ENCODE measurements at places on chromosomes 12 and 14.

DNA sequence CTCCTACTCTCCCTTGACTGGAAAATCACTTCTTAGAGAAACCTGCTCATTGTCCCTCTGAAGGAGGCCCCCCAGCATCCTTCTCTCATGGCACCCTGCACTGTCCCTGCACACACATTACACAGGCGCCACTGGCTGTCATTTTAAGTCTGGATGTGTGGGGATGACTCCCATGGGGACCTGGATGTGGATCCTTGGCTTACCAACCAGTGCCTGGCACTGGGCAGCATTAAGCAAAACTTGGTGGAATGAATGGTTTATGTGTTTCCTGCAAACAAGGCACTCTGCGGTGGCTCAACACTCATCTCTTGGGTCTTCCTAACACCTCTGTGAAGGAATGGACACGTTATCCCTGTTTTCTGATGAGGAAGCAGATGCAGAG lies 162.4 kb downstream of the RBM19 start:
- DNase-seq = no peak

- DNase-seq = no peak
Measured at GRCh38 chr14:38735005-38735404, 368.0 kb downstream of the SEC23A start.

DNA sequence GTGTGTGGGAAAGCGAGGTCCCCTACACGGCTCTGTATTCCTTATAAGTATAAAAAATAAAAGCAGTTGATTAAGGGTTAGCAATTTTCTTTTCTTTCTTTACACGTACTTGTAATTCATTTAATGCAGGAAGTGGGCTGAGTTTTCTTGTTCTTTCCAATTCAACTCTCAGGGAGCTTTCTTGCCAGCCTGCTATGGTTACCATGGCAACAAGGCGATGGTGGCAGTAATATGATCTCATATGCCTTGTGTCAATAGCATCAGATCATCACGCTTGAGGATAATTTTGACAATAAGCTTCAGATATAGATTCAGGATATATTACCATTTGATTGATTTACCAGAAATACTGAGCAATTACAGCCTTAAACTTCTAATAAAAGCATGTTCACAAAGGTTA lies 466.5 kb downstream of the APAF1 start:
- DNase-seq = no peak

- DNase-seq = no peak
Measured at GRCh38 chr12:62044450-62045135, 215.6 kb upstream of the USP15 start.

GRCh38 chr12:12534975-12535374 lies 27.7 kb downstream of the DUSP16 start:
- DNase-seq = no peak

- no peak for DNase-seq
Measured at GRCh38 chr14:101066826-101067510, 163.4 kb upstream of the RTL1 start.

DNA sequence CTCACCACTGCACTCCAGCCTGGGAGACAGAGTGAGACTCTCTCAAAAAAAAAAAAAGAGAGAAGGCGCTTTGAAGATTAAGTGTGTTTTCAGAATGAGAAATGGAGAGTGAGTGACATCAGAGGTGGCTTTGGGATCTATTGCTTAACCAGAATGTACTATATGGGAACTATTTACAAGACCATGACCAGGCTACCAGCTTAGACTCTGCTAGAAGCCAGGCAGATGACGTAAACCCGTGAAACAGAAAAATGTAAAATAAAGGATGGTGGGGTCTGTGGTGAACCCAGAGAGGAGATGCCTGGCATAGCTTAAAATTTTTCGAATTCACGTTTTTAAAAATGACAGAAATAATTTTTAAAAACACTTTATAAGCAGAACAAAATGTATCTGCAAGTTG lies 82.0 kb downstream of the IFT43 start:
- DNase-seq = no peak

- no peak for DNase-seq
Measured at GRCh38 chr12:89083491-89083890, 268.8 kb downstream of the DUSP6 start.

DNA sequence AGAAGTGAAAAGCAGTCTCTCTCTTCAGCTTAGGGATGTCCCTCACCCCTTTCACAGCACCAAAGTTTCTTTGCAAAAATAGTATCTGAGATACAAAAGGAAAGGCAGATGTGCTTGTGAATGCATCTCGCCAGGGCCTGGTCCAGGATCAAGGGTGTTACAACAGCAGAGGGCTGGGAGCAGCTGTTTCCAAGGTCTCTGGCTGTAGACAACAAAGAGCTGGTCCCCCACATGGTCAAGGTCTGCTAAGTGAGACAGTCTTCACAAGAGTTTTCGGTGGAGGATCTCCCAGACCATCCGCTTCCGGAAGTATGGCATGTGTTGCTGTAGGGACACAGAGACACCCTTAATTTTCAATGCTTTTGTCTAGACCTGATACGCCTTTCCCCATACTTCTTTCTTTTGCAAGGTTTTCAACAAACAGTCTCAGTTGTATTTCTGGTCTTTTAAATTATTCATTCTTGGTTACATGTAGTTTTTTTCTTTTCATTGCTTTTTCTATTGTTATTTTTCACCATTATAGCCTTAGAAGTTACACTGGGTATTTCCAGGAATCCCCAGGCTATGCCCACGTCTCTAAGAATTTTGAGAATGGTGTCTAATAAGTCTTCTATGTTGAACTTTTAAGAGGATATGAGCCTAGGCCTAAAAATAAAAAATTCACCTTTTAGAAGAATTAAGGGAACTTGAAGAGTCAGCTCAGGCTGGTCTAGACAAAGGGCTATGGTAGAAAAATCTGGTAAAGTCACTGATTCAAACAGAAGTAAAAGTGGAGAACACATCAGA lies 41.0 kb upstream of the COL2A1 start:
- no peak for DNase-seq

DNA sequence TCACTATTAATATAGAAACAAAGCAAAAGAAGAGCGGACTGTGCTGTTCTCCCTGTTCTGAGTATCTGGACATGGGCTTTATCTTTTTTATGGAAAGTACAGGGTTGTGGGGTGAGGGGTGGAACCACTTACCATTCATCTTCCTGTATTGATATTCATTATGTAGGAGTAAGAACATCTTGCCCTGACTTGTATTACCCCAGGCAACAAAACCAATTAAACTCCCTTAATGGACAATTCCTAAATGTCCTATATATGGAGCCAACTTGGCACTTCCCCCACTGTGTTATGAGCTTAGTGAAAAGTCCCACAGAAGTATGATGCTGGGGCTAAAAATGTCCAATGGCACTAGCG lies 139.9 kb upstream of the KRR1 start:
- no peak for DNase-seq

GRCh38 chr14:97283841-97284240 lies 486.7 kb downstream of the VRK1 start:
- DNase-seq = no peak

- DNase-seq = peak; percentile 60
Measured at GRCh38 chr14:102629808-102630350, 37.4 kb downstream of the RCOR1 start.

DNA sequence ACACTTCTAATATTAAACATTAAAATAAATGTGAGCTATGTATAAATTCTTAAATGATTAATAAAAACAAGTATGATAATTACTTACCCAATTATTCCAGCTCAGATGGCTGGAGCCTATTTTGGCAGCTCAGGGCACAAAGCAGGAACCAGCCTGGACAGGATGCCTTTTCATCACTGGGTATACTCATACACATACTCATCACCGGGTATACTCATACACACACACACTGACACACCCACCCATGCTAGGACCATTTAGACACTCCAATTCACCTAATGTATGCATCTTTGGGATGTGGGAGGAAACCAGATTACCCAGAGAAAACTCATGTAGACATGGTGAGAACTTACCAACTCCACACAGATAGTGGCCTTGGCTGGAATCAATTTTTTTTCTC lies 57.9 kb upstream of the CNOT2 start:
- DNase-seq = no peak

- no peak for DNase-seq
Measured at GRCh38 chr12:46702581-46703344, 123.0 kb downstream of the SLC38A4 start.

- no peak for DNase-seq
Measured at GRCh38 chr12:76156314-76156713, 71.8 kb upstream of the NAP1L1 start.

DNA sequence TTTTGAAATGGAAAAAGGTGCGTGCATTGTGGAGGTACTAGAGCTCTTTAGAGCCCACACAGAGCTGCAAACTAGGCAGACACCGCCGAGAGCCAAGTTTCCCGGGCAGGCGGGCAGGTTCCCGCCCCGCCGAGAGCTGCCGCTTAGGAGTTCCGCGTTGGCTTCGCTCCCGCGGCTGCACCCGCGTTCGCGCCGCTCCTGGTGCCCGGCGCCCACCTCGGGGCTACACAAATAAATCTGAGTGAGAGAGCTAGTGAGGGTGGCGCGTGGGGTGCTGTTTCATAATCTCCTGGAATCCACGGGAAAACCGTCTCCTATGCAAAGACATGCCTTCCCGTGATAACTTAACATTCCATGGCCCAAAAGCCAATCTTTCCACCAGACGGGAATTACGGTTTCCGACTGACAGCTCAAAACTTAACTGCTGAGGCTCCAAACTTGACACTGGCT lies 645 bp downstream of the KITLG start:
- no peak for DNase-seq

DNA sequence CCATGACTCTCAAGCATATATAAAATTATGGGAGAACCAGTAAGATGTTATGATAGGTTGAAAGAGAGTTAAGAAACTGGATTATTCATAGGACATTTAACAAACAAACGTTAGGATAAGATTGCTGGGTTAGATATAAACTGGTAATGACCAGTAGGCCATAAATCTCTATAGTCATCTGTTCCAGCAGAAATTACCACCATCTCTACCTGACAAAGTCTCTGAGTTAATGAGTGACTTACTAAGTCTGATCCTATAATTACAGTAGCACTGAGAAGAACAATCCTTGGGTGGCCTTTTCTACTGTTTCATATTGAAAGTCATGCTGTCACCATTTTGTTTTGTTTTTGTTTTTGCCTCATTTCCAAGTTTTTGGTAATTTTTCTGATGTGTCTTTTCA lies 136.9 kb upstream of the CNOT2 start:
- no peak for DNase-seq

DNA sequence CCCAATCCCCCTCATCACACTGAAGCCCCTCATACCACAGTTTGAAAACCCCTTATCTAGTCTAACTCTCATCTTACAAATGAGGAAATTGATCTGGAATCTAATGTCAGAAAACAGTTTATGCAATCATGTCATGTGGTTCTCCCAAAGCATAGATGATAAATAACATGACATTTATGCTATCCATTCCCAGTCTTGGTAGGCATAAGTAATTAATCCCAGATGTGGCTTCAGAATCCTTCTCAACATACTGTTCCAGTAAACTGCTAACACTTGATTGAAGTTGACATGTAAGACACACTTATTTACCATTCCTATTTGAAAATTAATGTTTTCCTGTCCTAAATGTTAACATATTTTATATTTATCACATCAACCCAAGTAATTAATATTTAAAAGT lies 168.7 kb downstream of the GALC start:
- no peak for DNase-seq

- no peak for DNase-seq
Measured at GRCh38 chr12:42767326-42767954, 177.9 kb upstream of the PRICKLE1 start.

- no peak for DNase-seq
Measured at GRCh38 chr14:94176808-94177207, 2.7 kb downstream of the PPP4R4 start.

GRCh38 chr12:88188180-88188579 lies 46.1 kb downstream of the TMTC3 start:
- DNase-seq = no peak

DNA sequence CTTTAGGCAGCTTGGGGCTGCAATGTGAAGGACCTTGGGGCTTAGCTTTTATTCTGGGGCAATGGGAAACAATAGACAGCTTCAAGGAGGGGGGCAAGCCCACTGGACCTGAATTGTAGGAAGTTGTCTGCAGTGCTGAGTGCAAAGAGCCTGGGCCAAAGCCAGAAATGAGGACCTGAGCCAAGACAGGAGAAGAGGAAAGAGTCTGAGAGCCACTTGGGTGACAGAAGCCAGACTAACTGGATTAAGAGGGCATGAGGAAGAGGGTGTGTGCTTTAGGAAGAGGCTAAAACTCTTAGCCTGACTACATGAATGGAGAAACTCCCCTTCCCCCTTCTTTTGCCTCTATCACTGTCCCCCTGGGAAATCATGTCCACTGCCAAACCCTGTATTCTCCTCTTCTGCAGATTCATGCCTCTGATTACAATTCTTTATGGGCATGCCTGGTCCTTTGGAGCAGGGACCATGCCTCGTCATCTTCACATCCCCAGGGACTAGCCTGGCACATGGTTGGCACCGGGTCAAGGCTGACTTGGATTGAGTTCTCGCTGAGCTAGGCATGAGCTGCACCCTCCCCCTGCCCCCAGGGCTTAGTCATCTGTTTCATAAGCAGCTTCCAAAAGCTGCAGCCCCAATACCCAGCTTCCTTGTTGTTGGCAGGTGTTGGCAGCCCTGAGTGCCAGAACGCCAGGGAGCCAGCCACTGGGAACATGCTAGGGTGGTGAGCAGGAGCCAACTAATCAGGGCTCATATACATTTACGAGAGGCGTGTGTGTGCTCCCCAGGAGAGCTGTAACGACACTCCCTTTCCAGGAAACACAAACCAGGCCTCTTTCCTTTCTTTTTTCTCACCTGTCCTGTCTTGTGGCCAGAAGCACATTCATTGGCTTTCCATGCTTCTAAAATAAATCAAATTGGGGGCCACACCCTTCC lies 27.7 kb upstream of the JDP2 start:
- DNase-seq = no peak

DNA sequence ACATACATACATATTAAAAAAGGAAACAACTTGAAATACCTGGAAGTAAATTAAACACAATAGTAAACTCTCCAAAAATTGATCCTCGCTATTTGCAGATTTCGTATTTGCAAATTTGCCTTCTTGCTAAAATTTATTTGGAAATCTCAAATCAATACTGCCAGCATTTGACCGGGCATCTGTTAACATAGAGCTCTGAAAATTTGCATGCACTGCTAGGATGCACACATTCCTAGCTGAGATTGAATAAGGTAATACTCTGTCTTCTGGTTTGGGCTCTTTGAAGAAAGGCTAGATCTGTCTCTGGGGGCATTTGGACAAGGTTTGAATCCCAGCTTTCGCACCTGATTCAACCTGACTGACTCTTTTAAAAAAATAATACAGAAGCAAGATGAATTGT lies 729.1 kb upstream of the MGAT4C start:
- DNase-seq = no peak

DNA sequence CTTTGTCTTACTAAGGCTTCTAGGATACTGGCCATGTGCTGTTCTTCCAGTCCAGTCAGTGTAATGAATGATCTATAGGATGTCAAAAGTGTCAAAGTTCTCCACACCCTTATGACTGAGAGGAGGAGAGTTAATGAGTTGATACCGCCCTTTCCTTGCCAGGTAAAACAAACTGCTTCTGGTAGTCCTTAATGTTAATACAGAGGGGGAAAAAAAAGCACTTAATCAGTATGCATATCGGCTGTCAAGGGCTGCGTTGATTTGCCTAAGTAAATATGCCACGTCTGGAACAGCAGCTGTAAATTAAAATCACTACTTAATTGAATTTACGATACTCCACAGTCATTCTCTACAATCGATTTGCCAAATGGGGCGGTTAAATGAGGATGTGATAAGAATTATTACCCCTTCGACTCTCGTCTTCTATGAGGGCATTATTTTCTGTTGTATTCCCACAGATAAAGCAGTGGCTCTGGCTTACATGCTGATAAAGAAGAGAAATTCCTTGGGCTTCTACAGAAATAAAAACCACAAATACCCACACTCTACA lies 416.0 kb downstream of the KCNH5 start:
- no peak for DNase-seq

All from hematopoietic multipotent progenitor cell treated with erythropoietin and hydrocortisone succinate and interleukin-3 and kit ligand, for 8 days (in vitro differentiated cells).